ENCODE measurements at places on chromosomes 16 and 17.

DNA sequence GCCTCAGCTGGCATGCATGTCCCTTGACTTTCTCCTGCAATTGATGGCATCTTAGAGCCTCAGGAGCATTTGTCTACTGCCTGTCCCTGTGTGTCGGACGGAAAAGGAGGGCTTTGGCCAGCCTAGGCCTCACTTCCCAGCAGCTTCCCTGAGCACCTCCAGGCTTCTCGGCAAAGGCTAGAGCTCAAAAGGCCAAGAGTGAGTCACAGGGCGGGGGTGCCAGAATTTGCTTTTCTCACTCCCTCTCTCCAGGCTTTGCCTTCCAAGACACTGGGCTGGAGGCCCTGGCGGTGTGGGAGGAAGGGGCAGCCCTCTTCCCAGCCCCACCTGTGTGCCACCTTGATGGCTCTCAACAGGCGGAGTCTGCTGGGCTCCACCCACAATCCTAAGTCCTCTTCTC, 107.3 kb upstream of the MAF start:
- DNase-seq, result no peak

DNA sequence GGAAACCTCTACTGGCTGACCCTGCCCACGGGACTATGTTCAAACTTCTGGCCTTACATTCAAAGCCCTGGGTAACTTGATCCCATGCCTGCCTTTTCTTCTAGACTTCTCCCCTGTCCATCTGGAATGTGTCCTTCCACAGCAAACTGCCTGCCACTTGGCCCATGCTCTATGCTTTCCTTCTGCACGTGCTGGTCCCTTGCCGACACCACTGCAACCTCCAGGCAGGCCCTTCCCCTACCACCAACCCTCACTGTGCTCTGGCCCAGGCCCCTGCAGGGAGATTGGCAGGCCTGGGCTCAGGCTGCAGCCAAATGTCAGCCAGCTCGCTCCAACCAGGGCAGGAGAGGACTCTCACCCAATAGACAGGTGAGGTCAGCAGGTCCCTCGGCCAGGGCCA, 11.0 kb downstream of the HSD11B2 start:
- DNase-seq, result no peak

DNA sequence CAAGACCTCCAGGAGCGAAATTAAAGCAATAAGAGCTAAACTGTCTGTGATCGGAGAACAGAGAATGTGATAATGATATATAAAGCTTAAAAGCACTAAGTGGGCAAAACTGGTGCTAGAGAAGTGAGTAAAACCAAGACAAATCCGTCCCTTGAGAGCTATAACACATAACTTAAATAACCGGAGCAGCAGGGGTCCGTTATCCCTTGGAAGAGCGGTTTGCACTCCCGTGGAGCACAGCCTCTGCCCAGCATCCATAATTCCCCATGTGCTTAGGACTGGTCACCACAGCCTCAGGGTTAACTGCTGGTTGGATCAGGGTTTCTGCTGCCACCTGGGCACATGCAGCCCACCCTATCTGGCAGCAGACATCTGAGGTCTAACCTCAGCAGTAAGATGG, 489.0 kb downstream of the NPIPA7 start:
- DNase-seq, result no peak

DNA sequence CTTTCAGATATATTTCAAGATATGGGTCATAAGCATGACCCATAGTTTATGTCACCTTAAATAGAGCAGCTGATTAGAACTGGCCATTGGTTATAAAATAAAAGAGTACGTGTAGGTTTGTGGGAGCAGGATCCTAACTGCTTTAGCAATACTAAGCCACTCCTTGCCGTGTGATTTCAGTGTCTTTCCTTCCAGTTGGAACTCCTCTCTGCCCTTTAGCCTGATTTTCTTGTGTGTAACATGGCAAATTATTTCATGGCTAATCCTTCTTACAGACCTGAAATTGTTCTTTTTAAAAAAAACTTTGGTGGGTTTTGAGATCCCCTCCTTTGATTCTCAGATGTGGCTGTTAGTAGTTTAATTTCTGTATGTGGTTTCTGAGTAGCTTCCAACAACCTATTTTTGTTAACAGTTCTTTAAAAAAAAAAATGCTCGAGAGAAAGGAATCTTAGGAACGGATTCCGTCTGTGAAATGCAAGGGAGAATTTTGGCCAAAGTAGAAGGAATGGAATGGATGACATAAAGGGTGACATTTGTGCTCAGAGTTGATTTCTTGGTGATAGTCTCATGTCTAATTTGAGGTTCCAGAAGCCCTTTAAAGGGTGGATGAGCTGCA, 39.9 kb downstream of the DHRS7B start:
- DNase-seq, result no peak

GRCh38 chr17:12993631-12994030, 24.2 kb downstream of the ELAC2 start:
- DNase-seq, result no peak

DNA sequence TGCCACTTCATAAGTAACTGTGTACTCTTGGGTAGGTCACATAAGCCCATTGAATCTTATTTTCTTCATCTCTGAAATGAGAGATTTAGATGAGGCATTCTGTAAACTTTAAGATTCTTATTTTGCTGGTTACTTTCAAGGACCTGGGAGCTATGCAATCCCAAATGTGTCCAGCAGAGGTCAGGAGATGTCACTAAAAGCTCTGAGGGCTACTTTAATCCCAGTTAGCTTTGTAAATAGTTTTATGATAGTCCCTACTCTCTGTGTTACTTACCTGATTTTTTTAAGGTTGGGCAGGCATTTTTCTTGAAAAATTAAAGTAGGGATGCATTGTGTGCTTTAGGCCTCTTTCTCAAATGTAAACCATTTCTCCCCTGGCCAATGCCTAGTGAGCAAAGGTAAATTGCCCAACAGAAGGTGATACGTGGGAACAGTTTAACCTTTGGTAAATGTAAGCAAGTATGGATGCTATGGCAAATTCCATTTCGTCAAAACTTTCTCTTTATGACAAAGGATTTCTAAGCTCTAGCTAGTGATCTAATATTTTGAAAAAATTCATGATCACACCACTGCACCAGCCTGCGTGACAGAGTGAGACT, 57.1 kb upstream of the WSB1 start:
- DNase-seq, result peak; percentile 77

DNA sequence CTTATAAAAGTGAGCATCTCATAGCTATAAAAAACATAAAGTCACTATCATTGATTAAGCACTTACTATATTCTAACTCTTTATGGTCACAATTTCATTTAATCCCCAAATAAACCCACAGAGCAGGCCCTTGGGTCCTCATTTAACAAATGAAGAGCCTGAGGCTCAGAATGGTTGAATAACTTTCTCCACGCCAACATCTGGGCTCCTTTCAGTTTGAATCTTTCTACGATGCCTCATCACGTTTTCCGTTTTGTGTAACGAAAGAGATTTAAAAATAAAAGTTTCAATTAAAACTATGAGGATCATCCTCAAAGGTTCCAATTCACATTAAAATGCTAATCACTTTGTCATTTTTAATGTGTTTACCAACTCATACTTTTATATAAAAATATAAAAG, 74.2 kb upstream of the ADAMTS18 start:
- no peak for DNase-seq

DNA sequence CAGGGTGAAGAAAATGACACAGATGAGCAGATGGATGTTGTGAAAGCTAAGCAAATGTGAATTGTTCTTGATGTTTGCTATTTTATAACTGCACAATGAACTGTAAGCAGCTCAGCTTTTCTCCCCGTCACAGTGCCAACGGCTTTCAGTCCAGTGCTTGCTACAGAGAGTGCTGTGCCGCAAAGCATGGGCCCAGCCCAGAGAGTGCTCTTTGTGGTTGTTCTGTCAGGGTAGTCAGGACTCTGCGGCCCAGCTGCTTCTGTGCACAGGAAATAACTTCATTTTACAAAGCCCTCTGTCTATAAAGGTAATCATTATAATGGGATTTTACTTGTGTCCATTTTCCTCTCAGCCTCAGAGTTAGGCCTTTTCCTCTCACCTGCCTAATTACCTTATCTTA, 39.1 kb downstream of the CDRT15 start:
- no peak for DNase-seq

Data from hematopoietic multipotent progenitor cell treated with erythropoietin and hydrocortisone succinate and interleukin-3 and kit ligand, for 15 days (in vitro differentiated cells).